Activated T-helper 17 cell treated with anti-CD3 and anti-CD28 coated beads, Interleukin-2, amount 50 U/mL, for 72 hours (primary cell): ENCODE measurements at places on chromosomes 7 and 10.
A peak's percentile ranks its signal among the peaks of the same experiment; 100 is the strongest.

GRCh38 chr10:125423569-125423968 is 259.4 kb downstream of the TEX36 start:
- ATAC-seq = no peak

- ATAC-seq = no peak
Measured at GRCh38 chr10:80924063-80924952, 386.6 kb downstream of the SH2D4B start.

GRCh38 chr10:110852255-110852896 is 19.4 kb upstream of the PDCD4 start:
- ATAC-seq = peak; percentile 95

DNA sequence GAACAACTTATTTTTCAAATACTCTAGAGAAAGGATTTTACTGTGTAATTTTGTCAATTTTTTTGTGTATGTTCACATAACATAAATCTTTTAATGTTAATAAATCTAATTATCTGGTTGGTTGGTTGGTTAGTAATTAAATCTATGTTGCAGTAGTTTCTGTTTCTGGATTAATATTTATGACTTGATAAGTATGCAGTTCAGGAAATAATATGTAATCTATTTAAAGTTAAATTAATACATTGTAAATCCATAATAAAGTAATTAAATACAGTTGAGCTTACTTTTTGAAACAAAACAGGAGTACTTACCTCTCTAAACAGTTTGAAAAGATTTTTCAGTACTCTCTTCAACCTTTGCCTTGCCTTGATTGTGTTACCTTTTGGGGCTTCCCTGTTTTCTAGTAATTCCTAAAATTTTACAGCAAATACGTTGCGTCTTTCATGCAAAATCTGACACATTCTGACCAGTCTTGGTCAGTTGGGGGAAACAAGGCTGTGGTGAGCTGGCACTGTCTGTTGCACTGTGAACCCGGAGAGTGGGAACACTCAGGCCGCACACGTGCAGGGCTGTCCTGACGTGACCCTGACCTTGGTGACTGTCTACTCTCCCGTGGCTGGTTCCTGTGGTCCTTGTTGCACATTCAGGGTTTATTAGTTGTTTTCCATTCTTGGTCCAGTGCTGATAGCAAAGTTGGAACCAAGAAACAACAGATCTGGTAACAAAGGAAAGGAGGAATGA is 45.6 kb upstream of the FGL2 start:
- ATAC-seq = no peak

DNA sequence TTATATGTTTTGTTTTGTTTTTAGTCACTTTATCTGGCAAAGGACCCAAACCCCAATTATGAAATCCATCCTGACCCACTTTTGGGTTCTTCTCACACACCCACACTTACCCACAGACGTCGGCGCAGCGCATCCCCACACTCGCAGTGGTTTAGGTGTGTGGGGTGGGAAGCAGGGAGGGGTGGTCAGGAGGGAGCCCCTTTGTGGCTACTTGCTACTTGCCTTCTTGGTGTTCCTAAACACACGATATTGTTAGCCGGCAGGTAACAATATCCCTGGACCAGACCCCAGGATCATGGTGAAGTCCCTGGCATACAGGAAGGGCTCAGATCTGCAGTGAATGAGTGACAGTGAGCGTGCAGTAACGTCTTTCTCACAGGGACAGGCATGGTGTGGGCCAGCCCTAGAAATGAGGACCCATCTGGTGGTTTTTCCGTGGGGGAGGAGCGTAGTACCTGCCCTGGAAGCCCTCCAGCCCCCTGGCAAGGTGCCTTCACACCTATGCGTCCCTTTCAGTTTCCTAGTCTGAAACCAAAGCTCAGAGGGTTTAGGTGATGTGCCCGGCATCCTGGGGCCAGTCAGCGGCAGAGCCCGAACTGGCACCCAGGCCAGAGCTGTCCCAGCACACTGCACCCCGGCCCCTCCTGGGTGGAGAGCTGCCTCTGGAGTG is 4.4 kb downstream of the SPOCK2 start:
- peak; percentile 35 for ATAC-seq

- no peak for ATAC-seq
Measured at GRCh38 chr10:117221156-117221711, 19.7 kb upstream of the SLC18A2 start.

DNA sequence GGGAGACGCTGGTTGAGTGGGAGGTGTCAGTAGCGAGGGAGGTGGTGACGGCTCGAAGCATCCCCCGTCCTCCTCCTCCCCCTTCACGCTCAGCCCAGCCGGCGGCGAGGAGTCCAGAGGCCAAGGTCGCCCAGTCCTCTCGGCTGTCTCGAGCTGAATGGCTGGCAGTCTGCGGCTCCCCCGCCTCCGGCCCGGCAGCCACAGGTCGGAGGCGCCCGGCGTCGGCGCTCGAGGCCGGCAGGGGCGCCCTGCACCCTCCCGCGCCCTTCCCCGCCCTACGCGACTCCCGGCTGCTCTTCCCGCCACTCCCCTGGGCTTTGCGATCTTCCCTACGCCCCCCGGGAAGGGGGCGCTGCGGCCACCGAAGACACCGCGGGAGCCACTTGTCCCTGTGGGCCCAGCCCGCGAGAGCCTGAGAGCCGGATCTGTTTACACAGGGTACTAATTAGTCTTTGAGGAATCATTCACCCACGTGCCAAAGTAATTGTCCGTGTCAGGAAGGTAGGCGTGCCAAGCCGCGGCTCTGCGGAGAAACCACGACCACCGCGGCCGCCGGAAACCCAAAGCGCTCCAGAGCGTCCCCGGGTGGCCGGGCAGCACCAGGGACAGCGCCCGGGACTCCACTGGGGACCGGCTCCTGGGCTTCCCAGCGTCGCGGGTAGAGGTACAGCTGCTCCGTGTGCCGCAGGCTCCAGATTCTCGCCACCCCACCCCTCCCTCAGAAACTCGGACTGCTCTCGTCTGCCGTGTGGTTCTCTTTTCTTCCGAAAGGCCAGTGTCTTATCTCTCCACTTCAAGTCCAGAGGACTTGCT is at the start of gene NXPH1:
NXPH1 (plus strand) TSS at position 133 of the 813 bp plus-strand sequence.
- ATAC-seq = no peak

DNA sequence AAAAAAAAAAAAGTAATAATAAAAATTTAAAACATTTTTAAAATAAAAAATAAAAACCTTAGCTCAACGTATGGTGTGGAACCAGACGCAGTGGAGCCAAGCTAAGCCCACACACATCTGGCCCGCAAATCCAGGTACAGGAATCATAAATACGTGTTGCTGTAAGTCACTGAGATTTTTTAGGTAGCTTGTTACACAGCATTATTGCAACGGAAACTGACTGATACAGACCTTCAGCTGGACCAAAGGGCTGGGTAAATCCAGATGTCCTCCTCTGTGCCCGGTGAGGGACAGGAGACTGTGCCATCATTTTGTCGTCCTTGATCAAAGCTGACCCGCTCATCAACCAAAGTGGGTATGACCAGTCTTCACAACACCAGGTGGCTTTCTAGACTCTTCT is 104.9 kb downstream of the TMEM130 start:
- no peak for ATAC-seq

GRCh38 chr7:128408709-128409595 is 830 bp downstream of the IMPDH1 start:
- no peak for ATAC-seq

DNA sequence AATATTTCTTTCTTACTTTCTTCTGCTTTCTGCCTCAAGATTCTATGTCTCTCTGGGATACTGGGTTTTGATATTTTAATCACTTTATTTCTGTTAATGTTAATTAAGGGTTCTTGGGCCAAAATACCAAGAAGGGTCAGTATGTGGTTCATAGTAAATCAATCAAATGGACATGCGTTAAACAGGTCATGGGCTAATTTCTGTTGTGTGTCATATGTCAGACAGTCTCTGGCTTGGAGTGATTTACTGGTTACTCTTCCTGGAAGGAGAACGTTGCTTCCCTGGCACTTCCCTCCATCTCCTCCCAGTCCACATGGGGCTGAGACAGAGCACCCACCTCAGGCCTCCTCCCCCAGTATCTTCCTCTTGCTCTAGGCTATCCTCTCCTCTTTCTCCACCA is 489.1 kb downstream of the SUGCT start:
- no peak for ATAC-seq
